ENCODE measurements at places on chromosomes 7 and 10.

GRCh38 chr10:58341947-58342346 is 7.1 kb downstream of the UBE2D1 start:
- no peak for DNase-seq

DNA sequence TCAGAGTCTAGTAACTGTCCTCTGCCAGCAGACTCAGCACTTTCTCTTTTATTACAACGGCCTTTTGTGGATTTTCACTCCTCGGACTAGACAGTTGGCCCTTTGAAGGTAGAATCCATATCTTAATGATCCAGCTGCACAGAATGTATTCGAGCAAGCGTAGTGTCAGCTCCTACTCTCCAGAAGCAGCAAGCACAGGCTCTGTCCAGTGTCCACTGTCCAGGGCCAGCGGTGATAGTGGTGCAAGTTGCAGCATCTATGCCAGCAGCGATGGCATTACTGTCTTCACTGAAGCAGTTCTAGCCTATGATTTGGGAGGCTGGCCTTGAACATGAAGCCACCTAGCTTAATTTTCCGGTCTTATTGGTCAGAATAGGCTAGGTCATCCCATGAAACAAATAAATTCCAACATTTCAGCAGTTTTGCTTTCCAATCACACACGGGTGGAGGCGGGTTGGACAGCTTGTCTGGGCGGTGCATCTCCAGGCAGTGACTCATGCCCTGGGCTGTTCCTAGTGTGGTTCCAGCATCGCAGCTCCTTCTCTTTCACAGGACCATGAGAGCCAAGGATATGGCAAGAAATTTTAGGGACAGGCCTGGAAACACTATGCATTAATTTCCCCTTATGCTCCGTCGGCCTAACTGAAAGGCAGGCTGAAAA is 108.6 kb upstream of the KCNMA1 start:
- DNase-seq = peak; percentile 42

DNA sequence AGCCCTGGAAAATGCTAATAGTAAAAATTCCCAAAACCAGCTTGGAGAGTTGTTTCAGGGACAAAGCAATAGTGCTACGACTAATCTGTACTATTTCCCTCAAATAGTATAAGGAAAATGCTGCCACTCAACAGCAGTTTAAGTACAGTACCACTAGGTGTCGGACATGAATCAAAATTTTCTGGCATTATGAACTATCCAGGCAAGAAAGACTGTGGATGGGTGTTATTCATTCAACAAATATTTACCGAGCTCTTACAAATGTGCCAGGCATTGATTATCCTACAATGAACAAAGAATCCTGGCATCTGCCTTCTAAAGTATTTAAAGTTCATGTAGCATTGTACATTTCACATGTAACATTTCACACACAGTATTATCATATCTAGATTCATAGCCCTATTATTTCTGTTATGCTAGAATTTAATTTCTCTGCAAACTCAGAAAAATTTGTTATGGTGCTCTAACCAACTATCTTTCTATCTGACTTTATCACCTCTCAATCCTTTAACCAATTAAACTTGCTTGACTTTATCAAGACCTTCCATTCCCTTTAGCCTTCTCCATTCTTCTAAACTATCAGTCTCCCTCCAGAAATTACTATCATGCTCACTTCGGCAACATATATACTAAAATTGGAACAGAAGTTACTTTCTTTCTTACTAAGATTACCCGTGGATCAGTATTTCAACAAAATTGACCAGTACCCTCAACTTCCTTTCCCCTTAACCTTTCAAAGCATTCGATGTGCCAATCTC is 80.6 kb downstream of the ARHGAP21 start:
- DNase-seq = peak; percentile 92

DNA sequence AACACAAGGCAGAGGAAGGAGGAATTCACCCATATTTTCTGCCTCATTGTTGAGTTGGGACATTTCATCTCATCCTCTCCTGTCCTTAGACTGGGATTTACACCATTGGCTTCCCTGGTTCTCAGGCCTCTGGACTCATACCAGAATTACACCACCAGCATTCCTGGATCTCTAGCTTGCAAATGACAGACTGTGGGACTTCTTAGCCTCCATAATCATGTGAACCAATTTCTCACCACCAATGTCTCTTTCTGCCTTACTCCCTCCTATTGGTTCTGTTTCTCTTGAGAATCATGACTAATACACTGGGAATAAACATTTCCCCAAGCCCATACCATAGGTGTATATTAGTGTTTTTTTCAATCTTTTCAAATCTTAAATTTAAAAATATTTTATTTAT is 2.9 kb upstream of the ZNF33A start:
- no peak for DNase-seq

- DNase-seq = peak; percentile 89
Measured at GRCh38 chr10:61140765-61141392, 196.9 kb upstream of the RHOBTB1 start.

GRCh38 chr7:97818066-97818663 is 54.0 kb downstream of the ASNS start:
- DNase-seq = no peak

- no peak for DNase-seq
Measured at GRCh38 chr7:138999414-138999813, 18.2 kb upstream of the KIAA1549 start.

GRCh38 chr7:7738622-7739021 is 20.2 kb upstream of the RPA3 start:
- DNase-seq = no peak

DNA sequence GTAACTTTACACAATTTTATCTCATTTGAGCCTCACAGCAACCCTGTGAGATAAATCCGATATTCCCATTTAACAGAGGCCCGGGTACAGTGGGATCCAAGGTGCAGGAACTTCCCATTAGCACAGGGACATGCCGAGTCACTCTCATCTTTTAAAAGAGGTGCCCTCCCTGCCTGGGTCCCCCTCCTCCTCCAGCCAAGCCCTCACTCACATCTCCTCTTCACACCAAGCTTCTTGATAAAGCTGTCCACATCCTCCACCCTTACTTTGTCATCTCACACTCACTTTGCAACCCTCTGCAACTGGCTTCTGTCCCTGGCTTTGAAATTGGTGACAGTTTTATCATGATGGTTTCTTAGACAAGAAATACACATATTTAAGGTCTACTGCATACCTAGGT is 144.6 kb upstream of the RHEB start:
- no peak for DNase-seq

DNA sequence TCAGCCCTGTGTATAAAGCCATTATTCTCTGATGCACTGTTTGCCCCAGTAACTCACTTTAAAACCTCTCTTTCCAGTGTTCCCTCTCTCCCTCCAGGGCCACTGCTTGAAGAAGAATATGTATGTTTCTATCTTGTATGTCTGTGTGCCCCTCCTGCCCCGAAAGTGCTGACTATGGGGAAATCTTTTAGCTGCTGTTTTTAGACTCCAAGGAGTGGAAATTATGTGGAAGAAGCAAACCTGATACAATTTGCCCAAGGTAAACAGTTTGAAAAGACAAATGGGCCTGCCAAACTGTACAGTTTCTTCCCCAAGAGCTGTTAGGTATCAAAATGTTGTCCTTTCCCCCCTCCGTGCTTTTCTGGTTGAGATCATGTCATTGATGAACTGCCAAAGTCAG is 3.4 kb downstream of the ADRA2A start:
- DNase-seq = no peak

DNA sequence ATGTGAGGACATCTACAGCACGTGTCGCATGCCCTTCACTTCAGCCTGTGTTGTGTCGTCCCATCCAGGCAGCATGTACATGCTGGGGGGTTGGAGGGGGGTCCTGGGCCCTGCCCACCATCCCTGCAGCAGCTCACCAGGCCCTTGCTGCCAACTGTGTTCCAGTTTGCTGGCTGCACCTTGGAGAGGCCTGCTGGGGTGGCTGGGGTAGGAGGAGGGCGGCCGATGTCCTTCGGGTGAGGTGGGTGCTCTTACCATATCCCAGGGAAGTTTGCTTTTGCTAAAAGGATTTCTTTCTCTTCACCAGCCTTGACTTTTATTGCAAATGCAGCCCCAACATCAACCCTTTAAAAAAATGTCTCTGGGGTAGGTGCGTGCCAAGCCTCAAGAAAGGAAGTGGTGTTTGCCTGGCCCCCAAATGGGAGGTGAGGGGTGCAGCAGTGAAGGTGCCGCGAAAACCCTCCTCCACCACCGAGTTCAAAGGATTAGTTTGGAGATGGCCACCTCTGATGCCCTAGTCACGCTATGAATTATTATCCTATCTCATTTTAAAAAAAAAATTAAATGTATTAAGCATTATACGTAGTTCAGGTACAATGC is 165.8 kb upstream of the KLF6 start:
- no peak for DNase-seq

DNA sequence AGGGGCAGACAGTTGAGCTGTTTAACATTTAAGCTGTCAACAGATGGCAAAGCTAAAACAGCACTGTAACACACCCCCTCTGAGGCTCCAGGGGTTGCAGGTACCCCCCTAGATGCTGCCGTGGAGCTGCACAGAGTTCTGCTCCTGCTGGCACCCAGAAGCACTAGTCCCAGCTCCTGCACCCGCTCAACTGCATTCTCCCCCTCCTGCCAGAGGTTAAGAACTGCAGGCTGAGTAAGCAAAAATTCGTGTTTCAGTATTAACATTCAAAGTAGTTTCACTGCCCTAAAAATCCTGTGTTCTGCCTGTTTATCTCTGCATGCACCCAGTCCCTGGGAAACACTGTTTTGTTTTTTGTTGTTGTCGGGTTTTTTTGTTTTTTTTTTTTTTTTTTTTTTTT is 790.8 kb upstream of the KCND2 start:
- DNase-seq = peak; percentile 21

DNA sequence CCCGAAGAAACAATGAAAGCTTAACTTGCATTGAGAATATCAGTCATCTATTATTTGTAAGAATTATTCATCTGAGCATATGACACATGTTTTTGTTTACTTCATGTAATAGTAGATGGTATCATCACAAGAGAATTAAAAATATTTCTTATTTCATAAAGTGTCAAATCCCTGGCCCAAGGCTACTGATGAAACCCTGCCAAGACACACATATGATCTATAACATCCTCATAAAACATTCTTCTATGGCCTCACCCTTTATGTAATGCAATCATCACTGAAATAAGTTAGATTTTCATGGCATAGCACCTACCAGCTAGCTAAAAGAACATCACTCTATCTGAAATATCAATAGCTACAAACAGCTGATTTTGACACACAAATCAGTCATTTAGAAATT is 385.6 kb upstream of the PHF14 start:
- DNase-seq = no peak

DNA sequence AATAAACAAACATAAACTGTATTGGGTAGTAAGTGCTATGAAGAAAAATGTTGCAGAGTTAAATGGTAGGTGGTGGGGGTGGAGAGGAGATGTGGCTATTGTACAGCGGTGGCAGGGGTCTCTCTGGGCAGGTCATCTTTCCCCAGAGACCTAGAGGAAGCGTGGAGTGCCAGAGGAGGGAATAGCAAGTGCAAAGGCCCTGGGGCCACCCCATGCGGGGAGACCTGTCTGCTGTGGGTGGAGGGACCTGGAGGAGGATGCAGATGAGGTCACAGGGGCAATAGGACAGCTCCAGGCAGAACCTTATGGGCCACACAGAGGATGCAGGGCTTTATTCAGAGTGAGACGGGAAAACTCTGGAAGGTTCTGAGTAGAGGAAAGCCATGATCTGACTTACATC is 47.5 kb downstream of the DLG5 start:
- DNase-seq = no peak

- DNase-seq = no peak
Measured at GRCh38 chr10:84938117-84938905, 609.9 kb downstream of the CCSER2 start.

DNA sequence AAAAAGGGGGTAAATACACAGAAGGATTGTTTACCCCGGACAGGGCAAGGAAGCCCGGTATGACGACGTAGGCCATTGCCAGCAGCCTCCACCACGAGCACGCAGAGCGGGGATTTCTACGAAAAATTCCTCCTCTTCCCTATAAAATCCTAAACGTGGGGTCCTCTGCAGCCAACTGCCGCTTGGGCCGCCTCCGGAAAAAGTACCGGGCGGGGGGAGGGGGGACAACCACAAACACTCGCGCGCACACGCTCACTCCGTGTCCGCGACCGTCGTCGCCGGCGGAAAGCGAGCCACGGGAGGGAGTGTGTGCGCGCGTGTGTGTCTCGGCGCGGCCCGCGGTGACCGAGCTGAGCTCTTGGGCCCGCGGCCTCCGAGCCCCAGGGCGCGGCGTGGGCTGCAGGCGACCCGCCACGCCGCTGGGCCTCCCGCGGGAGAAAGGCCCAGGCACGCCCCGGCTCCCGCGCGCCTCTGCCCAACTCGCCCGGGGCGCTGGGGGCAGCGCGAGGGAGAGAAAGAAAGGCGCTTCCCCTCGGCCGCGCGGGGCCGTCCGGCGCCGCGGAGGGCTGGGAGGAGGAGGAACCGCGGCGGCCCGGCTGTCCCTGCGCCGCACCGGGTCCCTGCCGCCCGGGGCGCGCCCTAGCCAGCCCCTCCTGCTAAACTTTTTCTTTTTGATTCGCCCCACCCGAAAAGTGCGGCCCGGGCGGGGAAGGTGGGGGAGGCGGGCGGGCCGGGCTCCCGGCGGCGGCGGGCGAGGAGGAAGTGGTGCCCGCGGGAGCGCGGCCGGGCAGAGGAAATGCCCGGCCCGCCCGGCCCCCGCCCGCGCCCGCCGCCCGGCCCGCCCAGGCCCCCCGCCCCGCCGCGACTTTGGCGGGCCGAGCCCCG is 1.5 kb downstream of the CTBP2 start:
- DNase-seq = peak; percentile 73

DNA sequence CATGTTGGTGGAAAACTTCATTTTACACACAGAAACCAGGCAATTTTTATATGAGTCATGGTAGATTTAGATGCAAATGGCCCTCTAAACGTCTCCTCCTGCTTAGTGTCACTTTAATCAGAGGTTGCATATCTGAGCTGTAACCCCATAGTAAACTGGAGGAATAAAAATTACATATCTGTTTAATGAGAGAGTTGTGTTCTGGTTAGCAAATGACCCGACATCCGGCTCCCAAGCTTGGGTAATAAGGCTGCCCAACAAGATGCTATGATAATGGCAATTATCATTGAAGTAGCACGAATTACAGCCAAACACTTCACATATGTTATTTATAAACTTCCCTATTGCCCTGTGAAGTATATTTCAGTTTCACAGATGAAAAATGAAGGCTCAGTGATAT is 10.6 kb upstream of the ADAM12 start:
- DNase-seq = peak; percentile 17

GRCh38 chr10:133292919-133293809 is 15.5 kb downstream of the TUBGCP2 start:
- peak; percentile 19 for DNase-seq

- DNase-seq = no peak
Measured at GRCh38 chr7:98868450-98868849, 1.4 kb downstream of the TMEM130 start.

DNA sequence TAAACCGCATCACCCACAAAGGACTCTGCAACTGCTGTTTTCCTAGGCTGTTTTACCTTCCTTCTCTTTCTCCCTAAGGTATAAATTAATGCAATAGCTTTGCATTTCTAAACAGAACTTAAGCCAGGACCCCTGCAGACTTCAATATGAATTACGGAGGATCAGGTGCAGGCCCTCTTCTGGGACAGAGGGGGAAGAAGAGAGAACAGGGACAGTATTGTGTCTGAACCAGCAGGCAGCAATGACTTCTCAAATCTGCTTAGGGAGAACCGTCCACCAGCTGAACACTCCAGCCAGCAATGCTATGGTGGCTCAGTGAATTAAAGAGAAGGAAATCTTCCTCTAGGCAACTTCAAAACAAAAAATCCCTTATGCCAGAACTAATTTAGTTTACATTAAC is 35.7 kb downstream of the POLR3A start:
- DNase-seq = no peak

GRCh38 chr10:69815104-69815503 is 13.4 kb downstream of the COL13A1 start:
- DNase-seq = no peak
